Skin of body (tissue), 3 donors: ENCODE measurements at places on chromosomes 7 and 10. TPM values are rescaled to one million over a fixed set of nuclear protein-coding genes. Genes with fewer than 3 reads are reported as not detected.

GRCh38 chr10:61283066-61283465 lies 170.1 kb downstream of the TMEM26 start:
- DNase-seq = no peak

DNA sequence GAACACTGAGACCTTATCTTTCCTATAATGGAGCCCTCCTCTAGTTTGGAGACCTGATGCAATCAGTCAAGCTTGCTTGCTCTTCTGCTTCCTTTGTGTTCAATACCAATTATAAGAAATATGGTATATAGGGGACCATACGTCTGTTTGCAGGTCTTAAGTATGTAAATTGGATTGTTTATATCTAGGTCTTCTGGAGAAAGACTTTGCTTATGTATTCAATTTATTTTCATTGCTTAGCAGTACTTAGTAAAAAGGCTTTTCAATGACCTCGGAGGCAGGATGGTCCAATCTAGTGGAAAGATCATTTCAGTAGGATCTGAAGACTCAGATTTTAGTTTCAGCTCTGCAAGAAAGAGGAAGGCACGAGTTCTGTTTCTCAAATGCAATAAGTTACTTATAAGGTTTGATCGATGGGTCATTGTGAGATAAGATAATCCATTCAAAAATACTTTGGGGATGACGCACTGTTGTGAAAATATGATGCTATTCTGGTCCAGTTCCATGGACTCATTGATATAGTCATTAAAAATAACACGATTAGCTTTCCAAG lies 571.6 kb downstream of the SH2D4B start:
- no peak for DNase-seq

DNA sequence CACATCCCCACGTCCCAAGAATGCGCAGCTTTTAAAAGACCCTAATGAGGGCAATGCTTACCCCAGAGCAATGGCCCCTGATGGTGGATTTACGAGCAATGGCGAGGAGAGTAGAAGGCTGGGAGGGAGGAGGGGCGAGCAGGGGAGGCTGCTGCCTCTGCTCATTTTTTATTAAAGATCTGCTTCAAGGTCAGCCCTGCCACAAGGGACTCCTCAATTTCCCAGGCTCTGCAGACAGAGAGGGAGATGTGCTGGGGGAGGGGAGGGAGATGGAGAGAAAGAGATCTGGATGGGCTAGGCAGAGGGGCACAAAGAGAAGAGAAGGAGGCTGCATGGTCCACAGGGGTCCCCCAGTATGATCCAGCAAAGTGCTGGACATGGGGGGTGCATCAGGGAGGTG lies 7.8 kb upstream of the SRRM3 start:
- no peak for DNase-seq

DNA sequence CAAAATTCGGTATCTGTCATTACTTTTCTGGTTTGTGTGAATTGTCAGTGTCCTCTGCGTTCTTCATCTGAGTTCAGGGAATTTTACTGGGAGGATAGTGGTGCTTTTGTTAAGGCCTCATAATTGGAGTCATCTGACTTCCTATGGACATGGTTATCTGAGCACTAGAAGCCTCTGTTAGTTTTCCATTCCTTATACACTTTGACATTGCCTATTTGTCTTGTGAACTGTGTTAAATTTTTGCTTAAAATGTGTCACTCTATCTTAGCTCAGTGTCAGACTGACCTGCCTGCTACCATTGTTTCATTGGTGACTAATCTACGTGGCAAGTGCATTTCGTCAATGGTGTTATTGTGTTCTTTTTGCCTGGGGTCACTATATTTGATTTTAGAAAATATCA lies 253.3 kb downstream of the SEMA3A start:
- no peak for DNase-seq

The GSAP gene
- 7.4 TPM for total RNA-seq

DNA sequence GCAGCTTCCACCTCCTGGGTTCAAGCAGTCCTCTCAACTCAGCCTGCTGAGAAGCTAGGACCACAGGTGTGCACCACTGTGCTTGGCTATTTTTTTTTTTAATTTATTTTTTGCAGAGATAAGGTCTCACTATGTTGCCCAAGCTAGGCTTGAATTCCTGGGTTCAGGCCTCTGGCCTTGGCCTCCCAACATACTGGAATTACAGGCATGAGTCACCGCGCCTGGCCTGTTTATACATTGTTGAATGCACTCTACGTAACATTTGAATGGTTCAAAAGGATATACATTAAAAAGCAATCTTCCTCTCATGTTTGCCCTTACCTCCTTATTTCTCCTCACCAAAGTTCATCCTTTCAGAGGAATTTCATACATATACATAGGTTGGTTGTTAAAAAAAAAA lies 7.2 kb upstream of the SNX10 start:
- no peak for DNase-seq

DNA sequence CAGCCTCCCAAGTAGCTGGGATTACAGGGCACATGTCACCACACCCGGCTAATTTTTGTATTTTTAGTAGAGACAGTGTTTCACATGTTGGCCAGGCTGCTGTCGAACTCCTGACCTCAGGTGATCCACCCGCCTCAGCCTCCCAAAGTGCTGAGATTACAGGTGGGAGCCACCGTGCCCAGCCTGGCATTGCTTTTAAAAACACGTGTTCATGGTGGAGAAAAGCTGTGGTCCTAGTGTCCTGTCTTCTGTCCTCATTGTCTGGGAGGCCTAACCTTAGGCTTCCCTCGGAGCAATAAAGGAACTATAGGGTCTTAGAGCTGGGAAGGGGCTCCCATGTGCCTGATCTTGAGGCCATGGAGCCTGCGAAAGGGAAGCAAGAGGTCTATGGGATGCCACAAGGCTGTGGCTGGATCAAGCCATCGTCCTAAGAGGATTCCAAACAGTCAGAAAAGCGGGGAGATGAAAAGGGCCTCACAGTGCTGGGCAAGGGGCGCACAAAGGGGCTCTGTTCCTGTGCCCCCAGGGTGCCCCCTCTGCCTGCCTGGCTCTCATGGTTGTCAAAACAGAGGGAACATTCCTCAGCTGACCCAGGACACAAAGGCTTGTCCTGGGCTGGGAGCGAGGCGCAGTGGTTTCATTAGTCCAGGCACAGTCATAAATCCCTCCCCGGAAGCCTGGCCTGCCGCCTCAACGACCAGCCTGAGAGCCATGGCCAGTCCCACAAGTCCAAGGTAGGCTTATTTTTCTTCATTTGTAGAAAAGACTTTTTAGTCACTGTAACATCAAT lies 106.6 kb upstream of the TNS3 start:
- DNase-seq = no peak

The CDK1 gene
- total RNA-seq = 40.3 TPM

- DNase-seq = no peak
Measured at GRCh38 chr10:6563731-6564130, 16.3 kb downstream of the PRKCQ start.

DNA sequence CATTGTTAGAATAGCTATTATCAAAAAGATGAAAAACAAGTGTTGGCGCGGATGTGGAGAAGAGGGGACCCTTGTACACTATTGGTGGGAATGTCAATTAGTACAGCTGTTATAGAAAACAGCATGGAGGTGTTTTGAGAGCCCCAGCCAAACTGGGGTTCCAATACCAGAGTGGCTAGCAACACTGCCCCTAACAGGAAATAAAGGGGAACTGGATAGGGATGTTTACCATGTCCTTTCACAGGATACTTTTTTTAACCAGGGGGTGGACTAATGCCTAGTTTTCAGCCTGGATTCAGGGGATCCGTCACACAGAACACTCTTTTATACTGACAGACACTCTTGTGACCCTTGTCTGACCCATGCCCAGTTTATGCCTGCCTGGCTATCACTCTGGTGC lies 6.9 kb upstream of the GSTK1 start:
- no peak for DNase-seq

DNA sequence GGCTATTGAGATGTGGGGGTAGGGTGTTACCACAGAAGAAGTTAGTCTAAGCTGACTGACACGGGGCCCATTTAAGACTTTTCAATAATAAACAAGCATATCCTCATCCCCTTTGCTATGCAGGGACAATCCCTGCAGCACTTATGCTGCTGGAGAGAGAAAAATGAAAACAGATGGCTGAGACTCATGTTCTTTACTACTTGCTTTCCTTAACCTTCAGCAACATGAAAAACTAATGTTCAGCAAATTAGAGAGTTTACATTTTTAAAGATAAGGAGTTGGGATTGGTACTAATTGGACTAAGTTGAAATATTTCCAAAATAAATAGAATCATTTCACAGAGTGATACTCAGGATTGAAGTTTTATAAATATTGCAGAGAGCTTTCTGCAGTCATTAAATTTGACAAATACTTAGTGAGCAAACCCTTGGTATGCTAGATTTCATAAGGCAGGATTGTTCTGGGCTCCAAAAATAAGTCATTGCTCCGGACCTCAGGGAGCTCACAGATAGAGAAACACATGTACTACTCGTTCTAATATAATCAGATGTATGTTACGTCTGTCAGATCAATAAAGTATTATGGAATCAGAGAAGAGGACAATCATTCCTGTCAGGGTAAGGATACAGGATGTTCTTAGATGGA lies 147.1 kb upstream of the LRRN3 start:
- peak; percentile 52 for DNase-seq

The SLC29A4 gene
- 4.9 TPM for total RNA-seq
